ENCODE measurements at places on chromosomes 2 and 18.

DNA sequence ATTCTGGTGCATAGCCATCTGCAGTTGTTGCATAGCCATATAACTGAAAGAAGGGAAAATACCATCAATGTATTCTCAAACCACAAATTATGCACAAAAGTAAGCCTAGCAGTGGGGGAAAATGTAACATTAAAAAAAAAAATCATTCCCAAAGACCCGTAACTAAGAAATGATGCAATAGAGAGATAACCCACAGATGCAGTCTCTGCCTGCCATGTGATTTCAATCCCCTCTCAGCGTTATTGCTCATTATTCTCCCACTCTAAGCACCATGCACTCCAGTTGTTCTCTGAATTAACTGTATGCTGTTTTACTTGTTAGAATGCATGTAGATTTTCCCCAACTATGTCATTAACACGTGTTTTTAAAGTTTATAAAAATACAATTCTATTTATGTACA, 14.1 kb downstream of the DSC1 start:
- DNase-seq: no peak

DNA sequence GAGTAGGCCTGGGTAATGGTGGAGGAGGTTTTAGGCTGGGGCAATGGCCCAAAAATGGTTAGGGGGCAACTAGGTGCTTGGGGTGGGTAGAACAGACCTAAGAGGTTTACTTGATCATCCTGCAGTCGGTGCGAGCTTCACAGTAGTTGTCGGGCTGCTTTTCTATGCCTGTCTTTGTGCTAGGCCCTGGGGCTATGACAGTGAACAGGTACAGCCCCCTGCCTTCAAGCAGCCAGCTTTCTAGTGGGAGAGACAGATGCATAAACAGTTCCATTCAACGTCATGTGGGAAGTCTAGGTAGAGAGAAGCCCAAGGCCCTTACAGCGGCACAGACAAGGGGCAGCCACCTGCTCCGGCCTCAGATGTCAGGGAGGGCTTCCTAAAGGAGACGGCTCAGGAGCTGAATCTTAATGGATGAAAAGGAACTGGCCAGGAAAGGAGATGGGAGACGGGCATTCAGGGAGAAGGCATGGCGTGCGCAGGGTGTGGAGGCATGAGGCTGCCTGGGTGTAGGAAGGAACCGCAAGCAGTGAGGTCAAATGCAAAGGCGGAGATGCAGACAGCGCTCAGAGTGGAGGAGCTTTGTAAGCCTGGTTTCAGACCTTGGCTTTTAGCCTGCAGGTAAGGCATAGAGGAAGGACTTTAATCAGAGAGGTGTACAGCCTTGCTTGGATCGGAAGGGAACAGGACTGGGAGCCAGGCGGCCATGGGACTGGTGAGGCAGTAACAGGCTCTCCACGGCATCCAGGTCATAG, 6.0 kb downstream of the CTIF start:
- DNase-seq: no peak

GRCh38 chr18:37465958-37466357, 99.6 kb downstream of the CELF4 start:
- no peak for DNase-seq

- no peak for DNase-seq
Measured at GRCh38 chr2:58032016-58032763, 14.4 kb upstream of the VRK2 start.

GRCh38 chr2:26077291-26077690, 43.4 kb downstream of the RAB10 start:
- no peak for DNase-seq

GRCh38 chr2:96821113-96821675, 5.1 kb downstream of the CNNM3 start:
- DNase-seq: no peak
